ENCODE measurements at places on chromosomes 13 and 19.

GRCh38 chr13:113967729-113968462 lies 6.0 kb downstream of the C13orf46 start:
- no peak for DNase-seq

- no peak for DNase-seq
Measured at GRCh38 chr13:76522083-76522755, 364.0 kb downstream of the KCTD12 start.

- DNase-seq = no peak
Measured at GRCh38 chr19:16088351-16089009, 12.2 kb downstream of the TPM4 start.

DNA sequence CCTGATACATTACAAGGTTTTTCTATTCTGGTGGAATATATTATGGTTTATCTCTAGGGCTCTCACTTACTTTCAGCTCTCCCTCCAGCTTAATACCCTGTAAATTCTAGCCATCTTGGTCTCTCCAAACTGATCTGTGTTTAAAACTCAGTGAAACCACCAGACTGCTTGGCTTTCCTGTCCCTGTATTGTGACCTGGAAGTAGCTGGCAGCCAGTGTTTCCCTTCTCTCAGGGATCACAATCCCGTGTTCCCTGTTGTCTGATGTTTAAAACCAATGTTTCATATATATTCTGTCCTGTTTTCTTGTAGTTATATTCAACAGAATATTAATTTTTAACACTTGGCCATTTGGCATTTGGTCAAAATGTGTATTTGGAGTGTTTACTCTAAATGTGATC lies 8.0 kb downstream of the AKAP11 start:
- DNase-seq = no peak

DNA sequence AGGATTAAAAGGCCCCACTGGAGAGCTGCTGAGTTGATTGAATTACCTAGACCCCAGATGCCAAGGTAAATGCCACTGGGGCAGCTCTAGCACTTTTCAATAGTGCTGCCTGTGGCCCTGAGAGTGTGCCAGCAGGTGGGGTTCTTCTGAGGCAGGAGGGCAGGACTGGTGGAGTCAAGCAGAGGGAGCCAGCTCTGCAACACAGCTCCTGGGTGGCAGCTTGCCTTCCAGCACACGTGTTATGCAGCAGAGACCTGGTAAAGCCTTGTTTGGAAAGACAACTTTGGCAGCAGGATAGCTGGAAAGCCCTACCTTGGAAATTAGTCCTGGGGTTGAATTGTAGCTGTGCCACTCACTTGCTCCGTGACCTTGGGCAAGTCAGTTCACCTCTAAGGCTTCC lies 306.6 kb downstream of the ATP8A2 start:
- no peak for DNase-seq

GRCh38 chr19:33267706-33268105 lies 34.6 kb downstream of the CEBPA start:
- peak; percentile 32 for DNase-seq

- no peak for DNase-seq
Measured at GRCh38 chr13:101301053-101301452, 115.3 kb downstream of the NALCN start.

GRCh38 chr13:113183450-113184129 lies 24.9 kb downstream of the PCID2 start:
- no peak for DNase-seq

DNA sequence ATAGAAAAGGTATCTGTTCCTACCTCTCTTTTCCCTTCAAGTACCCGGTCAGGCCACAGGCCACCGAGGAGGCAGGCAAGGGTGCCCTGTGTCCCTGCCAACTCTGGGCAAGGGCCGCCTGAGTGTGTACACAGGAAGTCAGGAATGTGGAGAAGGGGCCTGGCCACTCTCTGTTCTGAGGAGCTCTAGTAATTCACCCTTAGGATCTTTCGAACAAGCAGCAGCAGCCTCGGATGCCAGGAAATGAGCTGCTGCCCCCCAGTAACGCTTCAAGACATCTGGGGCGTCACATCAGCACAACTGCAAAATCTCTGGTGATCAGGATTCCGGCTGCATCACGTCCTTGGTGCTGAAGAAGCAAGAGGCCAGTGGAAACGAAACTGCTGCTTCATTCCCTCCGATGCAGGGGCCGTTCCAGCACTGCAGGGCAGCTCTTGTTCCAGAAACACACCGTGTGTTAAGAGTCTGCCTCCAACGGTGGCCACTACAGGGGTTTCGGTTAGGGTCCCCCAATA lies 2.0 kb downstream of the RAB20 start:
- DNase-seq = no peak

DNA sequence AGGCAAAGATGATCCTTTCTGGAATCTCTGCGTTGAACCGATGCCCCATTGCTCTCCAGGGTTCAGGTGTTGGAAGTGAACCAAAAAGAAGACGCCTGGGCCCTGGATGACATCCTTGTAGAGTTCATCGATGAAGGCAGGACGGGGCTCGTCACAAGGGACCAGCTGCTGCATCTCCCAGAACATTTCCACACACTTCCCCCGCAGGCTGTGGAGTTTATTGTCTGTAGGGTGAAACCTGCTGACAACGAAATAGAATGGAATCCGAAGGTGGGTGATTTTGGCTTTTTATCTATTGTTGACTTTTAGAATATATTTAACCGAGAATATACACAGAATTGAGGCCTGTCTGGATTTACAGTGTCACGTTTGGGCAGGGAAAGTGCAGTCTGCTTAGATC lies 58.4 kb downstream of the SLC7A9 start:
- DNase-seq = no peak

GRCh38 chr19:16587833-16588823 lies 15.9 kb upstream of the SLC35E1 start:
- DNase-seq = peak; percentile 87

DNA sequence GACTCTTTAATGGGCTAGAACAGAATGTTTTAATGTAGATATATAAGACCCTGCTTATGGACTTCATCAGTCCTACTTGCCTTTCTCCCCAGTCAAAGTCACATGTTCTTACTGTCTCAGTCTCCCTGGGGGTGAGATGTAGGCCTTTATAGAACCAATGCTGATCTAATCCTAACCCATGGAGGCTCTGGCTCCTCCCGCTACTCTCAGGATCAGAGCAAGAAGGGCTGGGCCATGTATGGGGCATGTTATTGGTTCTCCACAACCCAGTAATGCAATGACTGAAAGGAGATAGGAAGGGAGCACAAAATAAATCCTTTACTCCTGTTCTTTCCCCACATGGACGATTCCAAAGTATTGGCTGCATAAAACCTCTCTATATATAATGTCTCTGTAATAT lies 82.3 kb downstream of the UGGT2 start:
- no peak for DNase-seq

- DNase-seq = no peak
Measured at GRCh38 chr13:113904411-113904810, 40.5 kb upstream of the GAS6 start.

GRCh38 chr19:45049073-45049736 lies 10.4 kb downstream of the CLASRP start:
- DNase-seq = no peak

- no peak for DNase-seq
Measured at GRCh38 chr13:30971575-30971974, 39.1 kb downstream of the TEX26 start.

DNA sequence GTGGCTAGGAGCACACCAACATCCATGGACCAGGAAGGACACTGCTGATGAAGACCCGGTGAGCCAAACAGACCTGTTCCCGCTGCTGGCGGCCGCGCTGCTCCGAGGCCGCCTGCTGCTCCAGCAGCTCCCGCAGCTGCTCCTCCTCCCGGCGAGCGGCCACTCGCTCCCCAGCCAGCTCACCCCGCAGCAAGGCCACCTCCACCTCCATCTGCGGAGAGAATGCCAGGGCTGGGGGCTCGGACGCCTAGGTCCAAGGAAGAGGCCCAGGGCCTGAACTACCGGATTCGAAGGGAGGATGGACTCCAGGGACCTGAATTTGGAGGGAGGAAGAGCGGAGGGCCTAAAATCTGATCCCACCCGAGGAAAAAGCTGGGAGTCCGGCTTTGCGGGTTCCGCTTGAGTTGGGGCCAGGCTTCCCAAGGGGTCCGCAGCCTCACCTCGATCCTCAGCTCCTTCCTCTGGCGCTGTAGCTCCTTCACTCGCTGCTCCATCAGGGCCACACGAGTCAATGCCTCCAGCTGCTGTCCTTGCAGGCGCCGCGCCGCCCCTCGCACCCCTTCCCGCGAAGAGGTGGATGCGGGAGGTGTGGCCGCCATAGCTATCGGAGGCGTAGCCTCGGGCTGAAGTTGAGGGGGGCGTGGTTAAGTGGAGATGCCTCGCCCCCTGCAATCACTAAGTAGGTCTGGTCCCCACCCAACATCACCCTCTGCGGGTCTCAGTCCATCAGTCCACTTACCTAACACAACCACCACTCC lies 2.7 kb downstream of the PHLDB3 start:
- DNase-seq = no peak

DNA sequence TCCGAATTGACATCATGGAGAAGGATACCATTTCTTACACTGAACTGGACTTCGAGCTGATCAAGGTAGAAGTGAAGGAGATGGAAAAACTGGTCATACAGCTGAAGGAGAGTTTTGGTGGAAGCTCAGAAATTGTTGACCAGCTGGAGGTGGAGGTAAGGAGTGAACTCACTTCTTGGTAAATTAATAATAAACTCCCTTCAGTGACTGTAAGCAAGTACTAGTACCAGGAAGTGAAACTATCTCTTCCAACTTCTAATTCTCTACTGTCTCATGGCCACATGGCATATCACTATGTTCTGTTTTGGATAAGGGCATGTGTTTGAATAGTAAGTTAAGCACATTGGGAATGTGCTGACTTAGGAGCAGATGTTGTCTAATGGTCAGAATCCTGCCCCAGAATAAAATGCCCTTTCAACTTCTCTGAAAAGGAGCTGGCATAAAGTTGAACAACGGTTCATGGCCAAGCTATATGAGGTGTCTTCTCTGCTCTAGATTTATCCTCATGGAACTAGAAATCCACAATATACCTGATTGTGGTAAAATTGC lies 13.4 kb downstream of the OLFM4 start:
- no peak for DNase-seq

DNA sequence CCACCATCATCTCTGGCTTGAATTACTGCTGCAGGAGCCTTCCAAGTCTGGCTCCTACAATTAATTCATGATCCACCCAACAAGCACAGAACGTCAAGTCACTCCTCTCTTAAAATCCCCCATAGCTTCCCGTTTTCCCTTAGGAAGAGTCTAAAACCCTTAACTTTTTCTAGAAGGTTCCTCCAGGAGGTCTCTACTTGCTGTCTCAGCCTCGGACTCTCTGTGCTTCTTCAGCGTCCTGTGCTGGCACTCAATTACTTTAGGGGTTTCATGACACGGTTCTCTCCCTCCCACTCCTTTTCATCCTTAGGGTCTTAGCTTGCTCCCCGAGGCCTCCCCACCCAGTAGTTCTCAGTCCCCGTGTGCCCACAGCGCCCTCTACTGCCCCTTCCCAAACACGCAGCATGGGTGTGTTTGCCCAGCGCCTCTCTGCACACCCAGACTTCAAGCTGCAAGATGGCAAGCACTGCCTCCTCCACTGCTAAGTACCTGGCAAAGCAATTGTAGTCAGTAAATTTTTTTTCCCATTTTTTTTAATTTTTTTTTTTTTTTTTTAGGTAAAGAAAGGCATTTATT lies 25.8 kb upstream of the MAP3K10 start:
- peak; percentile 61 for DNase-seq

DNA sequence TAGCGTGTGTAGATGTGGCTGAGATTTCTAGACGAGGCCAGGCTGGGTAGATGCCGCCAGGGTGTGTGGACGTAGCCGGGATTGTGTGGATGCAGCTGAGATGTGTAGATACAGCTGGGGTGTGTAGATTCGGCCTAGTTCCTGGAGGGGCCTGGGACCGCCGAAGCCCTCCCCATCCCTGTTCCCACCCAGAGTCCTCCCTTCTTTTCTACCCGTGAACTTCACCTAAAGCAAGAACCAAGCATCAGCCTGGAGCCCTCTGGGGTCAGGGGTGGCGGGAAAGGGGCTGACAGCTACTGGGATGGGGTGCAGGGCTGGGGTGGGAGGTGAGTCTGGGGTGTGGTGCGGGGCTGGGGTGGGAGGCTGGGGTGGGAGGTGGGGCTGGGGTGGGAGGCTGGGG lies 768 bp downstream of the TMPRSS9 start:
- no peak for DNase-seq

DNA sequence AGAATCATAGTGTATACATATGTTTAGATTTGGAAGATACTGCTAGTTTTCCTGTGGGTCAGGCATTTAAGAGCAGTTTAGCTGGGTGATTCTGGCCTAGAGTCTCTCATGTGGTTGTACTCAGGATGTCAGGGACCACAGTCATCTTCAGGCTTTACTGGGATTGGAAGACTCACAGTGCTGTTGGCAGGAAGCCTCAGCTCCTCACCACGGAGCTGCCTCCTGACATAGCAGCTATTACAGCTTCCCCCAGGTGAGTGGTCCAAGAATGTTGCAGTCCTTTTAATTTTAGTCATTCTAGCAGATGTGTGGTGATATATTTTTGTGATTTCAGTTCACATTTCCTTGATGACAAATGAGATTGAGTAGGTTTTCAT lies 16.9 kb upstream of the GPR18 start:
- no peak for DNase-seq

GRCh38 chr13:99071666-99072065 lies 93.8 kb upstream of the DOCK9 start:
- no peak for DNase-seq

DNA sequence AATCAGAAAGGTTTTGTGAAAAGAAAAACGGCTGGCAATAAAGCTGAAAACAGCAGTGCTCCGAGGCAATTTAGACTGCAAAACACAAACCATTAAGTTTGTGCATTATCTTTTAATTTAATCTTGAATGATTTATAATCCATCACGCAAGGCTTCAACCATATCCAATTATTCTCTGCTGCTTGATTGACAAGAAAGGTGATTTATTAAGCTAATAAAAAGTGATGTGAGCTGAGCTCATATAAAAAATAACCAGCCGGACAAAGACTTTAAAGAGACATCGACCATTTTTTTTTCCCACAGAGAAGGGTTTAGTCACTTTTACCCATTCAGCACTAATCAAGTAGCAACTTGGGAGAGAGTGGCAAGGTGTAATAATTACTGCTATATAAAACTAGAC lies 33.6 kb downstream of the TSHZ3 start:
- DNase-seq = no peak

GRCh38 chr13:101354895-101355294 lies 61.4 kb downstream of the NALCN start:
- DNase-seq = no peak

DNA sequence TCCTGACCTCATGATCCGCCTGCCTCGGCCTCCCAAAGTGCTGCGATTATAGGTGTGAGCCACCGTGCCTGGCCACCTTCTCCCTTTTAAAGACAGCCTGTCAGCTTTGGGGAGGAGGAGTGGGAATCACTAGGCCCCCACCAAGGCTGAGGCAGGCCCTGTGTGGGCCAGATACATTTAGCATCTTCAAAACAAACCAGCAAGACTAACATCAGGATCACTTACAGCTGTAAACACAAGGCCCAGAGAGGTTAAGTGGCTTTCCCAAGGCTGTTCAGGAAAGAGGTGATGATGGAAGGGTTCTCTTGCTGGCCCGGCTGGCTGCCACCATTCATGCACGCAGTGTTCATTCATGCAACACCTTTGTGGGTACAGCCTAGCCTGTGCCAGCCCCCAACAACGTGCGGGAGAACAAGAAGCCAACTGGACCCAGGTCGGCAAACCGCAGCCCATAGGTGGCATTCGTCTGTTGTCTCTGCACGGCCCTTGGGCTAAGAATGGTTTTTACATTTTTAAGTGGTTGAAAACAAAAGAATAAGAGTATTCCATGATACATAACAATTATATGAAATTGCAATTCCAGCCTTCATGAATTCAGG lies 23.0 kb downstream of the IER2 start:
- no peak for DNase-seq

GRCh38 chr13:110010404-110011138 lies 224.2 kb upstream of the IRS2 start:
- DNase-seq = no peak

GRCh38 chr13:25502551-25502950 lies 130.8 kb downstream of the ATP8A2 start:
- DNase-seq = no peak
